ENCODE measurements at places on chromosomes 1 and 21.

GRCh38 chr1:206502812-206503211 lies 4.5 kb upstream of the RASSF5 start:
- no peak for DNase-seq

DNA sequence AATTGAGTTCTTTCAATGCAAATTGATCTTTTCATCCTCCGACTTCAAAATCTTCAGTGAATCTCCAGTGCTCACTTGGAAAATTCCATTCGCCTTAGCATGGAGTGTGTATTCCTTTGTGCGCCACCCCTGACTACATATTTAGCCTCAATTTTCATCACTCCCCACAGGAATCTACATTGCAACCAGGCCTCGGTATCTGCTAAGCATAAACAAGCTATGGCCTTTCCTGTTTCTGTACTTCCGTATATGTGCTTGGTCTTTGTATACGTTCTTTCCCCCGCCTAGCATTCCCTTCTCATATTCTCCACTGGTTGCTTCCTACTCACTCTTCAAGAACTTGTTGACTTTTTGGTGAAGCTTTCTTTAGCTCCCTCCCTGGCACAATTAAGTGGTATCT lies 470.8 kb downstream of the LMO4 start:
- DNase-seq, result no peak

- DNase-seq, result peak; percentile 13
Measured at GRCh38 chr1:46489638-46490405, at the start of gene DMBX1. Gene DMBX1 (plus strand): TSS chr1:46489836. CDS start chr1:46507011, 17,175 bp downstream.

DNA sequence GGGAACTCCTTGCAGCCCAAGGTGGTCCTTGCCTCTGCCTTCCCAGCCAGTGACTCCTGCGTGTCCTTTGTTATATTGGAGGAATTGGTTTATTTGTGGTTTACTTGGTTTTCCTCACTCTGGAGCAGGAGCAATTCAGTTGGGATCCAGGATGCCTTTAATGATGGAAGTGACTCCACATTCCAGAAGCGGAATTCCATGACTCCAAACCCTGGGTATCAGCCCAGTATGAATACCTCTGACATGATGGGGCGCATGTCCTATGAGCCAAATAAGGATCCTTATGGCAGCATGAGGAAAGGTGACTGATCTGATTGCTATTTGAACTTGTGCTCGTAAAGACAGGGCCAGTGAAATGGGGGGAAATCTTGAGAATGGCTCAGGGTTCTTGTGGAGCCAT lies 15.1 kb upstream of the PIGV start:
- no peak for DNase-seq

DNA sequence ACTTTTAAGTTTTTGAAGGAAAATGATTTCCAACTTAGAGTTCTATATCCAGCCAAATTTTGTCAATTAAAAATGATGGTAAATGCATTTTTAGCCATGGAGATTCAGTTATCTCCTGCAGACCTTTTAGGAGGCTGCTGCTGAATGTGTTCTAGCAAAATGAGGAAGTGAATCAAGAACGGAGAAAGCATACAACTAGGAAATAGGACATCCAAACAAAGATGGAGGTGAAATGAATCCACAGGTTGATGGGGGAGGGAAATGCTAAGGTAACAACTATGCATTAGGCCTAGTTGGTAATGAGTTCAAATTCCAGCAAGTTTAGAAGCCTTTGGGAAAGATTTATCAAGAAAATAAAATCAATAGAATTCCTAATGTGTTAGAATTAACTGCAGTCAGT lies 80.5 kb downstream of the FNBP1L start:
- DNase-seq, result no peak

DNA sequence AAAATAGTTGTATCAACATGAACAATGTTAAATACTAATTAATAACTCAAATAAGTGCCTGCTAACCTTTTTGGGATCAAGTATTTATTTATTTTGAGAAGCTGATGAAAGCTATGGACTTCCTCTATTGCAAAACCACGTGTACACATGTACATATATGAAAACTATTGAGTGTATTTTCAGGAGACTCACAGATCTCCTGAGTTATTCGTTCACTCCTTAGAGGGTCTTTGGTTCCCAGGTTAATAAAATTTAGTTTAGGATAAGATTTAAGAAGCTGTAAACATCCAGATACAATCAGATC lies 130.5 kb downstream of the DISC1 start:
- DNase-seq, result no peak

- DNase-seq, result peak; percentile 52
Measured at GRCh38 chr1:84103197-84103992, 40.7 kb upstream of the PRKACB start.

DNA sequence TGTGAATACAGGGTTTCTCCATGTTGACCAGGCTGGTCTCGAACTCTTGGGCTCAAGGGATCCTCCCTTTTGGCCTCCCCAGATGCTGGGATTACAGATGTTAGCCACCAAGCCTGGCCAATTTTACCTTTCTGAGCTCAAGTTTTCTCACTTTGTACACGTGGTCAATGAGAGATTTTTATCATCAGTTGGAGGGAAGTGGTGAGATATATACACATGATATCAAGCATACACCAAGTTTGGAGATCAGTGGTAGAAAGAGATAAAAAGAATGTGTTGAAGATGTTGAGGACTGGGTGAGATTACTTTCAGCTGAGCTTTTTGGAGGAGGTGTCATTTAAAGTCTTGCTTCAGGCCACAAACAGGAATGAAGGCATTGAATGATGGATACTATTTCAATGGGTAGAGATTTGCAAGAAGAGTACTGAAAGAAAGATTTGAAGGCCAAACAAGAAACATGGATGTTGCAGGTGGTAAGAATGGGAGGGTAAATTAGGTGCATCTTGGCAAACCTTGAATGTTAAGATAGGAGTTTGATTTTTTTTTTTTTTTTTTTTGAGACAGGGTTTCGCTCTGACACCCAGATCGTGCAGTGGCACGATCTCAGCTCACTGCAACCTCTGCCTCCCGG lies 3.0 kb upstream of the SESN2 start:
- DNase-seq, result no peak

All from mucosa of gallbladder (tissue), 1 donor.